ENCODE measurements at places on chromosomes 2 and 18.

DNA sequence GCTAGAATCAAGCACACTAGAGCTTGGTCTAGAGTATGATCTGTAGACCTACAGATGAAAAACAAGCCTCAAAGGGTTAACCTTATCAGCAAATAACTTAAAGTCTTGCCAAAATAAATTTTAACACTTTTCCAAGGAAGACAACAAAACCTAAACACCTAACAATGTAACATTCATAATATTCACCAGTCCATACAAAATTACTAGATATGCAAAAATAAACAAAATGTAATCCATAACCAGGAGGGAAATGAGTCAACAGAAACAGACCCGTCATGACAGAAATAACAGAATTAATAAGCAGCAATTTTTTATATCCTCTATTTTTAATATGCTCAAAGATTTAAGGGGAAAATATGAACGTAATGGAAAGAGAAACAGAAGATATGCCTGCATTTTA, 36.1 kb downstream of the TRAK2 start:
- DNase-seq = no peak

GRCh38 chr18:5456577-5457461, 87.0 kb downstream of the EPB41L3 start:
- DNase-seq = no peak

DNA sequence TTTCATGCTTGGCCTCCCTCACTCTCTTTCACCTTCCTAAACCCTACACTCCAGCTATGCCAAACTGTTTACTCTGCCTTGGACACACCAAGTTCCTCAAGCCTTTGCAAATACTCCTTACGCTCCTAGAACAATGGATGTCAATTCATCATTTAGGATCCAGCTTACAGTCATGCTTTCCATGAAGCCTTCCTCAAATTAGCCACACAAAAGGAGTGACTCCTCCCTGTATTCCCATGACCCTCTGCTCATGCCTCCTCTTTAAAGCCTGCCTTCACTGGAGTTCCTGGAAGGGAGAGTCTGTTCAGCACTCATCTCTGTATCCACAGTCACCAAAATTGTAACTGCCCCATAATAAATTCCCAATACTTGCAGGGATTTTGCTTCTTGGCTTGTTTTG, 721 bp upstream of the EHD3 start:
- DNase-seq = no peak

DNA sequence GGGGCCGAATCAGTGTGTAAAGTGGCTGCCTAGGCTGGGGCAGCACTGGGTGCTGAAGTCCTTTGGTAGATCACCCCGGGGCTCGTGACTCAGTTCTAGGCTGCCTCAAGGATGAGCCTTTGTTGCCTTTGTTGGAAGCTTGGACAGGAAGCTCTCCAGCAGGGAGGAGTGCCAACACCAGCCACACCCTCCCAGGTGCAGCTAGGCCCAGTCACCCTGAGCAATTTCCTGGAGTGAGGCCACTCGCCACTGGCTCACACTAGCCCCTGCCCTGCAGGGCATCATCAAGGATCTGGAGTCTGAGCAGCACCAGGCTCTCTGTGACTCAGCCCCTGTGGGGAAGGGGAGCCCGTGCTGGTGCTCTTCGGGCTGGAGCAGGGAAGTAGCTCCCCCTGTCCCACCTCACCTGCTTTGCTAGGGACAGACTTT, 6.7 kb upstream of the SDC1 start:
- no peak for DNase-seq

- no peak for DNase-seq
Measured at GRCh38 chr2:71605781-71606241, 152.4 kb downstream of the DYSF start.

GRCh38 chr2:178873912-178874311, 66.7 kb upstream of the TTN start:
- DNase-seq = no peak

- DNase-seq = no peak
Measured at GRCh38 chr2:191026377-191026776, 12.4 kb upstream of the STAT1 start.

DNA sequence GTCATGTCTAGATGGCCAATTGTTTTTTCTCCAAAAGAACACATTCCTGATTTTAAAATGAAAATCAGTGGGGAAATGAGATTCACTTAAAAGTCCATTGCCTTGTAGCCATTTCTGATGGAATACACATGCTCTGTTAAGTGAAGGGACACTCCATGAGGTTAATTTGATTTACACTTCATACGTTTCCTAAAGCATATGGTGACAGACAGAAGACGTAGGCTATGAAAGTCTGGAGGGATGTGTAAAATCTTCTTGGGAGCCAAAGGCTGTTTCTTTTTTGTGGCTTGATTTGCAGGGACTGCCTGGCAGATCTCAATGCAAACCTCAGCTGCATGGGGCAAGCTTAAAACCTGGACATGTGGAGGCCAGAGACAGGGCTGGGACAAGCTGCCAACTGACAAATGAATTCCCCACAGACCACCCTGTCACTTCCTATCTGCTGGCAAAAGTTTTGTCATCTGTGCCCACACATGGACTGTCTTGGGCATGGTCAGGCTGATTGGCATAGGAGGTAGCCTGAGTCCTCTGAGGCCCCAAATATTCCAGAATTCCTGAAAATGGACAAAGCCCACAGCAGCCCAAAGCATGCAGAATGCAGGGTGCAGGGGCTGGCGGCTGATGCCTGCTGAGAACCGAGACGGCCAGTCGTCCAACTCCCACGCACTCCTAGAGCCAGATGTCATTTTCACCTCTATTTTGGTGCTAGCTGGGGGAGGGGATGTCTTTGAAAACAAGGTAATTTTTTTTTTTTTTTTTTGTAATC, 73.9 kb downstream of the SDC1 start:
- DNase-seq = no peak

DNA sequence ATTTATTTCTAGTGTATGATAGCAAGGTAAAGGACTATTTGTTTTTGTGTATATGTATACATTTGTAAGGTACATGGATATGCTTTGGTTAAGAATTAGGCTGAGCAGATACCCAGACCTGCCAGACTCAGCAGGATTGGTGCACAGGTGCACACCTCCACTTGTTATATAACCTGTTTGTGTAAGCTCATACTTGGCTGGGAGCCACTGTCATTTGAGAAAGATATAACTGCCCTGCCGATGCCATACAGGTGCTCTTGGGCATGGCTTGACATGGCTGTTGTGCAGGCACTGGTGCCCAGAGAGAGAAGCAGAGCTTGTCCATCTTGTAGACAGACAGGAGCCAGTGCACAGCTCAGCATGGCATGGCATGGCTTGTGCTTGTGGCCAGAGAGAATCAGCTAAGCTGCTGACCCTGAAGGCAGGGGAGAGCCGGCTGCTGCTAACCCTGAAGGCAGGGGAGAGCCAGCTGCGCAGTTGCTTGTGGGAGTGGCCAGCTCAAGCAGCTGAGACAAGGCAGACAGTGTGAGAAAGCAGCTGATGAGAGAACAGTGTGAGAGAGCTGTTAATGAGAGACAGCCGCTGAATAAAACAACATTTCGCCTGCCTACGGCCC, 136.5 kb downstream of the RNF144A start:
- no peak for DNase-seq

- no peak for DNase-seq
Measured at GRCh38 chr2:5782103-5782502, 89.9 kb downstream of the SOX11 start.

GRCh38 chr2:150778828-150779227, 291.4 kb upstream of the RND3 start:
- DNase-seq = no peak

DNA sequence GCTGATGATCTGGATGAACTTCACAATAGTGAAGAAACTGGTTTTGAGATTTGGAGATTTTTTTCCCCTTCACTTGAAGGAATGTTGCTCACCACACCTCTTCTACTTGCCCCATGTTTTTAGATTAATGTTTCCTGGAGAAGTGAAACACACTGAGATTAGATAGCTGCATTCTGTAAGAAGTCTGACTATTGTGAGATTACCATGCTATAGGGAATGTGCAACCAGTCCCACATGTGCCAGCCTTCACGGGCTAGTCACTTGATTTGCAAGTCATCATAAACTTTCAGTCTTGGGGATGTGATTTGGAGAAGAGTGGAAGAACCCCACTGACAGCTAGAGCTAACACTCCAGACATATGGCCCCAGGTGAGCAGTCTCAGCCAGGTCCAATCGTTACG, 7.4 kb upstream of the CCNYL1 start:
- DNase-seq = no peak

DNA sequence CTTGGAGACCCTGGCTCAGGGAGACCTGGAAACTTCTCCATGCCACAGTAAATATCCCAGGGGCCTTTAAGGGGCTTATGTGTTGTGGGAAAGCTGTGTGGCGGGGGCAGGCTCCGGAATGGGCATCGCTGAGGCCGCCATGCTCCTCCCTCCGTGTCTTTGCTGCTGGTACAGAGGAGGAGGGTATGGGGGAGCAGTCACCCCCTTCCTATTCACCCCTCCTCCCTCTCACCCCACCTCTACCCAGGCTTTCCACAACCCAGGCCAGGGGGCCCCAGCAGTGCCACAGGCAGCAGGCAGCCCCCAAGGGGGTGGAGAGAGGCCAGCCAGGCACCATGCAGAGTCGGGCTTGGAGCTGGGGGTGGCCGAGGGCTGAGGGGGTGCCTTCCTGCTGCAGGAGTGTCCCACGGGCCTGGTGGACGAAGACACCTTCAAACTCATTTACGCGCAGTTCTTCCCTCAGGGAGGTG, 28.0 kb upstream of the FAHD2A start:
- no peak for DNase-seq

DNA sequence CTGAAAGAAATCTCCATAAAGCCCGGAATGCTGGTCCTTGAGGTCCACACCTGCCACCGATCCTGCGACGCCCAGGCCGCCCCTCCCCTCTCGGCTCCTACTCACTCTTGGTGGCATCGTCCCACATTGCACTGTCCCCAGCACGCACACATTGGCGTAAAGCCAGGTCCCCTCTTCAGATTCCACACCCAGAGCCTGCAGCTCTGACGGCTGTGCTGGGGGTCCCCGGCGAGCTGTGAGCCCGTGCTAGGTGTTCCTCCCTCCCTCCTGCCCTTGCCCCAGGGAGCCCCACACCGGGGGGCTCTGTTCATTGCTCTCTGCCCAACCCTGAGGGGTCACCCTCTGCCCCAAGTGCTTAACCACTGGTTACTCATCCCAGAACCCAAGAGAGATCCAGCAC, 8.5 kb downstream of the TPO start:
- DNase-seq = no peak

GRCh38 chr2:42342061-42342794, 18.8 kb downstream of the COX7A2L start:
- no peak for DNase-seq

DNA sequence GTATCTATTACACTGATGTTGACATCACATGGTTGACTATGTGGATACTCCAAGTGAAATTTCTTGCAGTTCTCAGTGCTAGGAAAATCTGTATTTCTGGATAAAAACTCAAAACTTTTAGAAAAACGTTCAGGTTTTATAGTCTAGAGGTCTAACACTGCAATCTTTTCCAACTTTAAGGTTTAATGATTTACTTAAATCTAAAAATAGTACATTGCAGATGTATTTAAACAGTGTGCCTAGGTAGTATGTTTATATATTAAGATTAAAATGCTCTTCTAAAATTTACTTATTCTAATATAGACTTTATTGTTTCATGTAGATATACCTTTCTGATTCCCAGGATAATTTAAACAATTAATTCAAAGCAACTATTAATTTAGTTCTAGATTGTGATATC, 98.3 kb downstream of the SH3YL1 start:
- no peak for DNase-seq

DNA sequence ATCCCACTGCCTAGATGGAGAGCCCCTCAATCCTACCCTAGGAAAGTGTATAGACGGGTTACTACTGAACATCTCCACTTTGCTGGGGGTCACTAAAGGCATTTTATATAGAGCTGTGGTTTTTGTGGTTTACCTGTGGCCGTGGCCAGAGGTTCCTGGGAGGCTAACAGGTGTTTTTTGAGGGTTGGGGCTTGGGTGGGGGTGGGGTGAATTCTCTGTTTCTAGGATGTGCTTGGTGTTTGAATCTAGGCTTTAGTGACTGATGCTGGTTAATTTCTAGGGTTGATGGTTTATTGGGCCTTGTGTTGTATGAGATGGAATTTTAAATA, 7.7 kb downstream of the HOXD8 start:
- no peak for DNase-seq

GRCh38 chr2:121796239-121796638, 40.8 kb downstream of the TSN start:
- DNase-seq = no peak

DNA sequence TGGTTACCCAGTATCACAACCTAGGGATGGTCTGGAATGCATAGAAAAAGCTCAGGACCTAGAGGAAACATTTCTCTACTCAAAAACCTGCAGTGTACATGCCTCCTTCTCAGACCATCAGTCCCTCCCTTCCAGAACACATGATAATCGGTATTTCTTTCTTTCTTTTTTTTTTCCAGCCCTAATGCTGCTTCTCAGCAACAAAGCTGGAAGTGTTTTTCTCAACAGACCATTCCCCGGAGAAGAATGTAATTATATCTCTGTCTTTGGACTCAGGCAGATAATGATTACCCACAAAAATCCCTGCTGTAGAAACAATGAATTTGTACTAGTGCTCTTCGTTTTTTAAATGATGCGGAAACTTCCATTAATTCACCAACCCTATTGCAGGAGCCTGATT, 44.1 kb upstream of the NDUFV2 start:
- no peak for DNase-seq

DNA sequence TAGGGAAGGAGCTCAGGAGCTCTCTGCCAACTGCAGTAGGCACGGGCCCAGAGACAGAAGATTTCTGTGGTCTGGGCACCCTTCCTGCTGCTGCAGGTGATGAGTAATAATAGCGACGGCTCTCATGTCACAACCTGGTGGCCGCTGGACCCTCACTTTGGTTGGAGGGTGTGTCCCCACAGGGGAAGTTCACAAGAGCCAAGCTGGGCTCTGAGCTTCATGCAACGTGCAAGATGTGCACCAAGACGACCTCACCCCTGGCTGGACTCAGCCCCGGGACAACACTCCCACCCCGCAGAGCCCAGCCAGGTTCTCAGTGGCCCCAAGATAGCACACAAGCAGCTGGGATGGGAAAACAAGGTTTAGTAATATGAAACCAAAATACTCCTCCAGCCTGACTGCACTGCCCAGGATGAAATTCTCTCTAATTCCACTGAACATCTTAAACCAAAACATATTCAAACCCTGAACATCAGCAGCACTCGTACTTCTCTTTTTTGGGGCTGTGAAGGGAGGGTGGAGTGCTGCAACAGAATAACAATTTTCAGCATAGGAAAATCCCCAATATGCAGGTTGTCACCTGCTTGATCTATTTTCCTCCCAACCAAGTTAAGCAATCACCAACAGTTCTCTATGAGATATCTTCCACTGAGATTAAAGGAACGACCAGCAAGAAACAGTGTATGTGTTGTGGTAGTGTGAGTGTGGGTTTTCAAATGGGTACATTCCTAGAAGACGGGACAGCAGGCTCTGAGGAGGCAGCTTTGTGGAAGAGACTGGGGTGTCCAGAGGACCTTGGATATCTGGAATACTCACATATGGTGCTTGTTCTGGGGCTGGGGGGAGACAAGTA, 26.5 kb downstream of the BCL2 start:
- no peak for DNase-seq

Data from stimulated activated CD8-positive, alpha-beta memory T cell treated with anti-CD3 and anti-CD28 coated beads, Interleukin-2, amount 100 ng/mL, for 1 hour (primary cell).